T-helper 2 cell treated with Interferon-gamma antibody and Interleukin-4, amounts not matched to agents 5 μg/mL and 100 μg/mL, for 36 hours (primary cell): ENCODE measurements at places on chromosomes 7 and 10.
A peak's percentile ranks its signal among the peaks of the same experiment; 100 is the strongest.

DNA sequence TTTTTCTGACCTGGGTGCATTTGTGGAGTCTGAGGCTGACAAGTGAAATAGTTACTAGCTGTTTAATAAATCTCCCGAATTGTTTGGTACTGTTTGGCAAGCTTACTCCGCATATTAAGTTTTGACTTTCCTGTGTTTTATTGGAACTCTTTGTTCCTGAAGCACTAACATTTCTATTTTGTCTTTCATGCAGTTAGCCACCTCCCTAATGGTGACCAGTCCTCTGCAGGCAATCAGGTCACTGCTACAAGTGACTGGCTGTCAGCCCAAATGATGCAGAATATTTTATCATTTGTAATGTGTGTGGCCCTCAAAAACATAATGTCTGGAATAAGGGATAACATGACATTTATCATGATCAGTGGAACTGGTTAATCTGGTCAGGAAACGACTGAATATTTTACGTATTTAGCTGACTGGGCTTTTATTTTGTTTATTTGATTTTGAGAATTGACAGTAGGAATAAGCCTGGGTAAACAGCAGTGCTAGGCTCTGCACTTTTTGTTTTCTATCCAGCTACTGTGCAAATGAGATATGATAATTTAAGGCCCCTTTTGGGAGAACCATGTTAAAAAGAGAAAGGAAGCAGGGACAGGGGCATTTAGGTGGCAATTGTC is 82.9 kb downstream of the ST7 start:
- H3K4me3 ChIP-seq = no peak overlapping the region
- no peaks in the 10 kb centered on the region for H3K36me3 ChIP-seq
- peaks cover 18% of the 10 kb centered on the region for H3K27me3 ChIP-seq
- H3K27ac ChIP-seq = no peak overlapping the region
- DNase-seq = no peak

GRCh38 chr10:55668326-55668922 is 692.6 kb downstream of the ZWINT start:
- H3K27me3 ChIP-seq = no peaks in the 10 kb centered on the region
- H3K4me1 ChIP-seq = no peaks in the 10 kb centered on the region
- H3K4me3 ChIP-seq = no peak overlapping the region
- DNase-seq = no peak

DNA sequence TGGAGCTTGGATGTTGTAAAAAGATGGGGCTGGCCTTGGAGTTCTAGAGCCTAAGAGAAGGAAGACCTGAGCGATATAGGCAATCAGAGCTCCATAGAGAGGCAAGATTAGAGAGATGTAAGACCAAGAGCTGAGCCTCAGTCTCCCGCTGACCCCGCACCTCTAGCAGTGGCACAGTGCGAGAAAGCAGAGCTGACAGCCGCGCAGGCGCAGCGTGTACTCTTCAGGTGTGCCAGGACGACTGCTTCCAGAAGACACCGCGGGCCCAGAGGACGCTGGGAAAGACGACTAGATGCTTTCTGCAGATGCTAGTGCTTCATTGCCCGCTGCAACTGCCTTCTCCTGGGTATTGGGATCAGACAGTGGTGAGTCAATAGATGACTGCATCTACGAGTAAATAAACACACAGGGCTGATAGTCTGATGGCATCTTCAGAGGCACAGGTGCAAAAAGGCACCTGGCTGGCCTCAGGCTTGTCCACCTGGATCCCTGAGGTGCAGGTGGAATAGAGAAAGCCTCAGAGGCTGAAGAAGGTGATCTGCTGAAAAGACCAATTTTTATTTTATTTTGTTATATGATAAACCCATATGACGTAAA is 38.1 kb upstream of the CCDC6 start:
- H3K27me3 ChIP-seq = peaks cover 5% of the 10 kb centered on the region
- no peaks in the 10 kb centered on the region for H3K4me1 ChIP-seq
- no peak for DNase-seq
- no peak overlapping the region for H3K4me3 ChIP-seq
- H3K27ac ChIP-seq = no peak overlapping the region
- no peaks in the 10 kb centered on the region for H3K36me3 ChIP-seq

- no peak for DNase-seq
- peaks cover 7% of the 10 kb centered on the region for H3K4me1 ChIP-seq
- no peak overlapping the region for H3K4me3 ChIP-seq
- no peak overlapping the region for H3K27ac ChIP-seq
- peaks cover 4% of the 10 kb centered on the region for H3K27me3 ChIP-seq
- H3K36me3 ChIP-seq = no peaks in the 10 kb centered on the region
These were observed 53.4 kb downstream of the TSPAN15 start for GRCh38 chr10:69504576-69505250.

DNA sequence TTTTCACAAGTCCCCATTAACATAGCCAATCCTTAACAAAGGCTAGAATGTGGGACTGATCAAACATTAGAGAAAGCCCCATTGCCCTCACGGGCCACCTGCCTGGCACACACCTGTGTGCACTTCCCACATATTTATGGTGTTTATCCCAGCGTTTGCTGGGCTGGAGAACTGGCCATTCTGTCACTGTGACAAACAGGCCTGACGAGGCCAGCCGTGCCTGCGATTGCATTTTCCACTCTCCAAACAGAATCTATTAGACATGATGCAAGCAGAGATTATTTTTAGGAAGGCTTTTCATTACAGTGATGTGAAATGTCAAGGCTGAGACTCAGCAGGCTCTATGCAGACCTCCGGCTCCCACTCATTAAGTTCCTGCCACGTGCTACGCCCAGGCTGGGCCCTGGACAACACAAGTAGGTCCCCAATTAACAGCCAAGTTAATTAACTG is 20.4 kb downstream of the PTPRN2 start:
- H3K27ac ChIP-seq = no peak overlapping the region
- H3K27me3 ChIP-seq = peaks cover 5% of the 10 kb centered on the region
- no peaks in the 10 kb centered on the region for H3K36me3 ChIP-seq
- no peak overlapping the region for H3K4me3 ChIP-seq

- no peaks in the 10 kb centered on the region for H3K27me3 ChIP-seq
- no peaks in the 10 kb centered on the region for H3K4me1 ChIP-seq
- no peak overlapping the region for H3K4me3 ChIP-seq
- no peaks in the 10 kb centered on the region for H3K36me3 ChIP-seq
These were observed 351.0 kb downstream of the ANKRD7 start for GRCh38 chr7:118575393-118575948.

DNA sequence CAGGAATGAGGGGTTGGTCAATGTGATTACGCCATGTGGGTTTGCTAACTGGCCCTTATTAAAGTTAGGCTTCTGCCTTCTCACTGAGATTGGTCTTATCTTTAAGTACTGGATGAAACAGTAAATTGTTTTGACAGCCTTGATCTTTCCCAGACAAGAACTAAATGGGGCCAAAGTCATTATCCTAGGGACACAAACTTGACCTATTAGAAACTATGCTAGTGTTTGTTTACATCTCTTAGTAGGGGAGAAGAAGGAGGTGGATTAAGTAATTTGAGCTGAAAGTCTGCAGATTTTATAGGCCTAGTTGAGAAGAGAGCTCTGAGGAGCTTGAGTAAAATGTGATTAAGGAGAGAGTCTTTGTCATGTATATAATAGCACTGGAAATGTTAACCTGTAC is 386.9 kb downstream of the HTR7 start:
- H3K27me3 ChIP-seq = no peaks in the 10 kb centered on the region
- DNase-seq = no peak
- no peak overlapping the region for H3K27ac ChIP-seq
- H3K4me3 ChIP-seq = no peak overlapping the region
- H3K4me1 ChIP-seq = no peaks in the 10 kb centered on the region

DNA sequence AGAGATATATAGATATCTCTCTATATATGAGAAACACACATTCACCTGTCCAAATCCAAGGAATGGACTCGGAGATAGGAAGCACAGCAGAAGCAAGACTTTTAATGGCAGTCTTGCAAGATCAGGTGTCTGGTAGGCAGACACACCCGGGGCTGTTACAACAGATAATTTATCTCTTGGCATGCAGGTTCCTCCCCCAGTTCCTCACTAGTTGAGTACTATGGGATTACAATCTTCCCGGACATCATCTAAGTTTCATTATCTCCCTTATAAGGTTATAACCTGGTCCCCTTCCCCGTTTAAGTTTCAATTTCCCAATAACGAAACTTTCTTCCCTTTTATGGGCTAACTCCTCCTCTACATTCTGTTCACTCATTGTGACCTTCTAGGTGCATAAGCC is 399.3 kb downstream of the PPP1R3A start:
- no peak for DNase-seq
- H3K27me3 ChIP-seq = no peaks in the 10 kb centered on the region
- no peak overlapping the region for H3K27ac ChIP-seq
- H3K4me3 ChIP-seq = no peak overlapping the region
- H3K36me3 ChIP-seq = no peaks in the 10 kb centered on the region

- no peak for DNase-seq
- no peaks in the 10 kb centered on the region for H3K36me3 ChIP-seq
- H3K27ac ChIP-seq = no peak overlapping the region
- no peaks in the 10 kb centered on the region for H3K27me3 ChIP-seq
These were observed 638.5 kb upstream of the DPP6 start for GRCh38 chr7:153413540-153414287.

DNA sequence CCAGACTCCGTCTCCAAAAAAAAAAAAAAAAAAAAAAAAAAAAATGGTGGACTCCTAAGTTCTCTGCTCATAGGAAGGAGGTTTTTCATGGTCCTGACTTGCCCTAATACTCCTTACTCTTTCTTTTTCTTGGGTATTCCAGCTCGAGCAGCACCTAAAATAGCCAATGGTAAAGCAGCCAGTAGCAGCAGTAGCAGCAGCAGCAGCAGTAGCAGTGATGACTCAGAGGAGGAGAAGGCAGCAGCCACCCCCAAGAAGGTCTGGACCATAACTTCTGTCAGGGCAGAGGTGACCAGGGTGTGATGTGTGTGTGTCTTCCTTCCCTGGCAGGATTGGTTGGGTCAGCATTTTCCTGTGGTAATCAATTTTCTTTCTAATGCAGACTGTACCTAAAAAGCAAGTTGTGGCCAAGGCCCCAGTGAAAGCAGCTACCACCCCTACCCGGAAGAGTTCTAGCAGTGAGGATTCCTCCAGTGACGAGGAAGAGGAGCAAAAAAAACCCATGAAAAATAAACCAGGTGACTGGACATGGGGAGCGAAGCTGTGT is 6.9 kb downstream of the NOLC1 start:
- DNase-seq = no peak
- peaks cover 4% of the 10 kb centered on the region for H3K4me1 ChIP-seq
- H3K27ac ChIP-seq = no peak overlapping the region
- H3K27me3 ChIP-seq = no peaks in the 10 kb centered on the region
- peaks cover 62% of the 10 kb centered on the region for H3K36me3 ChIP-seq

DNA sequence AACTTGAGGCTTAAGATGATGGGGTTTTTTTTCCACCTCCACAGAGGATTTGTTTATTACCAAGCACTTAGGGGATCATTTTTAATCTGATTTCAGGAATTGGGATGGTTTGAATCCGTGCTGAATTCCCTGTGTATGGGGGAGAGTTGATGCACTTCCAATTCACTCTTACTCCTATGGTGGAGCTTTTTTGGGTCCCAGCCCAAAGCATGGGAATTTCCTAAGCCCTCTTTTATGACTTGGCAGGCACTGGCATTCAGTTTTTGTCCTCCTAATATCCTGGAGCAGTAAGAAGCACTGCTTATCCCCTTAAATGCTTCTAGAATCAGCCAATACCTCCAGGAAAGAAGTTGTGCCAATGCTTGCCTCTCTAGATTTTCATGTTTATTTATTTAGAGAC is 78.7 kb downstream of the HYCC1 start:
- H3K36me3 ChIP-seq = peaks cover 5% of the 10 kb centered on the region
- no peaks in the 10 kb centered on the region for H3K4me1 ChIP-seq
- no peak overlapping the region for H3K27ac ChIP-seq
- H3K27me3 ChIP-seq = no peaks in the 10 kb centered on the region

DNA sequence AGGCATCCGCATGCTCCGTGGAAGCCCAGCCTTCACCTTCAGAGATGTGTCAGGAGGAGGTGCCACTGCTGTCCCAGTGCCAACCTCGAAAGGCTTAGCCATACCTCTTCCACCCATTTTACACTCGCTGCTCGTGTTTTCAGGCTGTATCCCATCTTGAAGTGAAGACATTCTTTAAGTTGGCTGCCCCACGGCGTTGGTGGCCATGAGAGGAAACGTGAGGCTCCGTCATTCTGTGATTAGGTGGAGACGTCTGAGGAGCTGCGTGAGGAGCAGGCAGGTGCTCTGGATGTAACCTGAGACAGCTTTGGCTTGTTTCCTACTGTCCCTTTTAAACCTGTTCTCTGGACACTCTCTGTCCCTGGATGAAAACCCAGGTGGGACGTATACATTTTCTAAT is 159.9 kb upstream of the RNF32 start:
- H3K36me3 ChIP-seq = no peaks in the 10 kb centered on the region
- H3K4me3 ChIP-seq = no peak overlapping the region
- H3K27ac ChIP-seq = no peak overlapping the region
- no peaks in the 10 kb centered on the region for H3K4me1 ChIP-seq

DNA sequence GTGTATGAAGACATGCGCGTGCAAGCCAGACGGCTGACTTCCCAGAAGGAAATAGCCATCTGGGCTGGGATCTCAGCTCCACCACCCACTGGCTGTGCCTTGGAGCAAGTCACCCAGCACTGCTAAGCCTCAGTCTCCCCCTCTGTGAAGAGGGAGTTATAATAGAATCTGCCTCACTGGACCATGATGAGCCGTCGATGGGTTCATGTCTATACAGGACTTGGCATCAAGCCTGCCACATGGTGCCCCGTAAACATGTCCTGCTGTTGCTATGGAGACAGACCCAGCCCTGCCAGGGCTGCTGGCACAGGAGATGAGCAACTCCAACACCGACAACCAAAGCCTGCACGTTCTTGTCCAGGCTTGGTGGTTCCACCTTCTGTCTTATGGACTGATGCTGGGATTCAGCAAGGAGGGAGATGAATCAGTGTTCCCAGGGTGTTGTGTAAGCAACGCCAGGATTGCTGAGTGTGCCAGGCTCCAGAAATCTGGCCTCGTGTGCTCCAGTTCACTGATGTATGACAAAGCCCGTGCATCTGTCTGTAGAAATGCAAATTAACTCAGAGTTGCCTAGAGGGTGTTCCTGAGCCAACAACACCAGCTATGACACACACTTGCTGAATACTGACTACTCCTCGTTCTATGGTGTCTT is 5.6 kb downstream of the GPR15LG start:
- no peak for DNase-seq
- peaks cover 2% of the 10 kb centered on the region for H3K4me1 ChIP-seq
- no peak overlapping the region for H3K27ac ChIP-seq

- H3K27me3 ChIP-seq = no peaks in the 10 kb centered on the region
- DNase-seq = no peak
- no peaks in the 10 kb centered on the region for H3K4me1 ChIP-seq
- H3K4me3 ChIP-seq = no peak overlapping the region
- H3K27ac ChIP-seq = no peak overlapping the region
These were observed 166.4 kb downstream of the GALNT17 start for GRCh38 chr7:71298378-71298777.

- no peak for DNase-seq
- H3K27me3 ChIP-seq = peaks cover 53% of the 10 kb centered on the region
- peak overlapping the region; percentile 46 for H3K4me3 ChIP-seq
These were observed 708 bp upstream of the GPR85 start for GRCh38 chr7:113087071-113087998.

- H3K4me1 ChIP-seq = no peaks in the 10 kb centered on the region
- DNase-seq = no peak
- no peaks in the 10 kb centered on the region for H3K36me3 ChIP-seq
- H3K27ac ChIP-seq = no peak overlapping the region
- H3K27me3 ChIP-seq = no peaks in the 10 kb centered on the region
- H3K4me3 ChIP-seq = no peak overlapping the region
These were observed 215.5 kb downstream of the ACTR3B start for GRCh38 chr7:152975076-152975475.
